ENCODE measurements at places on chromosomes 1 and 21.

DNA sequence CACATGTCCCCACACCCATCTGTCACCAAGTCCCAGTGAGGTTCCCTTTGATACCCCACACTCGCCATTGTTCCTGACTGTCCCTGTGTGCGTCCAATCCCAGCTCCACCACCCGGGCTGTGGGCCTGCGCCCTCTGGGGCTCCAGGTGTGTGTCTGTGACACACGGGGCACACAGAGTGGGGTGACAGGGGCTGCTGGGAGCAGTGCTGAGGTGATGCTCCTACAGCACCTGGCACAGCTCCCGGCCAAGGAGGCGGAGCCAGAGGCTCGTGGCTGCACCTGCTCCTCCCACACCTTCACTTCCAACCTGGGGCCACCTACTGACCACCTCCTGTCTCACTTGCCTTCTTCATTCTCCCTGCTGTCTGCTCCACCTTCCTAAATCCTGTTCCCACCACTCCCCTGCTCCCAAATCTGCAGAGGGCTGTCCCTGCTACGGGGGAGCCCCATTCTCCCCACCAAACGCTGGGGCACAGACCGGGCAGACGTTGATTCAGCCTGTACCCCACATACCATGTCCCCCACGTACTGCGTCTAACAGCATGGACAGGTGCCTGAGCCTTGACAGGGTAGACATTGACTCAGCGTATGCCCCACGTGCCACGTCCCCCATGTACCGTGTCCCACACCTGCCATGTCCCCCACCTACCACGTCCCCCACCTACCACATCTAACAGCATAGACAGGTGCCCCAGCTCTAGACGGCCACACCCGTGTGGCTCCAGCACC is 16.4 kb downstream of the WDR4 start:
- DNase-seq: no peak

GRCh38 chr1:196535727-196536126 is 72.5 kb downstream of the KCNT2 start:
- DNase-seq: no peak

GRCh38 chr1:41484402-41485241 is at the start of gene EDN2:
Gene EDN2, minus strand, starts transcription at chr1:41484683. Its CDS starts 82 bp downstream, at chr1:41484601.
- no peak for DNase-seq

DNA sequence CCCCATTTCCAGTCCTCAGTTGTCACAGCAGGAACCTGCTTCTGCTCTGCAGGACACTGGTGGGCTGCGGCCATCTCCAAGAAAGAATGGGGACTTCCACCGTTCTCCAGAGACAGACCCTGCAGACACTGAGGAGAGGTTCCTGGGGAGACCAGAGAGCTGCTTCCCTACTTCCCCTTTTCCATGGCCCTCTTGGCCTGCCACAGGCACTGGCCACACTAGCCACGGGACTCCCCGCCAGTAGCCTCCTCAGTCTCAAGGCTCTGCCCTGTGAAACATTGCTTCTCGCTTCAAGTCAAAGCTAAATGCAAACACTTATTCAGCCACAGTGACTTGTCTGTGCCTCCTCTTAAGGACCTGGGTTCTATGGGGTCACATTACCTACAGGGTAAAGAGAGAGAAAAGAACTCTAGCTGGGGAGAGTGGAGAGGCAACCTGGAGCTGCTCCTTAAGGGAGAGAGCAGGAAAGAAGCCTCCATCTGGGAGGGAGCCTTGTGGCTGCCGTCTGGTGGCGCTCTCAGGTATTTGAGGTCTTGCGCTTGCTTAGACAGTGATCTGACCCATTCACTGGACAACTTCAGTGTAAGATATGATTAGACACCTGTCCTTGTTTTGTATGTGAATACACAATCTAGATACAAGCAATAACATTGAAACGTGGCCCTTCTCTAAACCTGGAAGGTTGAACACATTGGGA is 5.4 kb upstream of the SLAMF8 start:
- DNase-seq: no peak

DNA sequence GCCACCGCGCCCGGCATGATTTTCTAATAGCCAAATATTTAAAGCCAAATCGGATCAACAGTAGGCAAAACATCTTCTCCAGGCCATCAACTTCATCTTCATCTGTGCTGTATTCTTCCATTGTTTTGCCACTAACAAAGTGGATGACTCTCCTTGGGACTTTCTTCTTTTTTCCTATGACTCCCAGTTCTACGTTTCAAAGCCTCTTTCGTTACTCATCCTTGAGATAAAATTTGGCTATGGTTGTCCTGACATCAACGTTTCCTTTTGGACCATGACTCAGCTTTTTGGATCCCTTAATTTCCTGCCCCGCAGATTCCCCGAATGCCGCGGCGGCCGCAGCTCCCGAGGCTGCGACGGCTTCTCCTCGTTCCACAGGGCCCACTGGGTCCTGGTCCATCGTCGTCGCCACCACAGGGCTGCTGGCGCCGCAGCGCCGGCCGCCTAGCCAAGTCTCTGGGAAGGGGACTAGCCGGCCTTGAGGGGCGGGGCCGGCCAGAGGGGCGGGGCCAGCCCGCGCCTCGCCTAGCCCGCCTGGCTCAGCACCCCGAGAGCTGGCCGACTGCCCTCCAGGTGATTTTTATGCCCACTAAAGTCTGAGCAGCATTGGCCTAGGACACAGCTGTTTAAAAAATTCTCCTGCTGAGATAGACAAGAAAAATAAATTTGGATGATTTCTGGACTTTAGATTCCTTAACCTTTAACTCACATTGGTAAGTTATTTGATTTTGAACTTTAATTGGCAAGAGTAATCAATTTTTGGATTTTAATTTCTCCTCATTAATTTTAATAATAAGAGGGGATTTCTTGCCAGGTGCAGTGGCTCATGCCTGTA is 93.9 kb downstream of the ADCY10 start:
- DNase-seq: no peak

- DNase-seq: no peak
Measured at GRCh38 chr1:154265586-154265985, 6.8 kb upstream of the HAX1 start.
